Stimulated activated CD4-positive, alpha-beta T cell treated with anti-CD3 and anti-CD28 coated beads, Interleukin-4, amount 100 ng/mL, for 24 hours (primary cell): ENCODE measurements at places on chromosomes 2 and 18.

GRCh38 chr2:138147796-138148195 lies 183.5 kb downstream of the HNMT start:
- no peak for DNase-seq

- no peak for DNase-seq
Observed at GRCh38 chr2:149747456-149747855, 159.9 kb upstream of the MMADHC start.

GRCh38 chr2:46016091-46016490 lies 281.1 kb upstream of the EPAS1 start:
- DNase-seq: no peak

- DNase-seq: no peak
Observed at GRCh38 chr18:48430150-48430549, 21.0 kb upstream of the ZBTB7C start.
